GM23248 (cell line): ENCODE measurements at places on chromosomes 13 and 19. TPM values are rescaled to one million over a fixed set of nuclear protein-coding genes. Genes with fewer than 3 reads are reported as not detected.

DNA sequence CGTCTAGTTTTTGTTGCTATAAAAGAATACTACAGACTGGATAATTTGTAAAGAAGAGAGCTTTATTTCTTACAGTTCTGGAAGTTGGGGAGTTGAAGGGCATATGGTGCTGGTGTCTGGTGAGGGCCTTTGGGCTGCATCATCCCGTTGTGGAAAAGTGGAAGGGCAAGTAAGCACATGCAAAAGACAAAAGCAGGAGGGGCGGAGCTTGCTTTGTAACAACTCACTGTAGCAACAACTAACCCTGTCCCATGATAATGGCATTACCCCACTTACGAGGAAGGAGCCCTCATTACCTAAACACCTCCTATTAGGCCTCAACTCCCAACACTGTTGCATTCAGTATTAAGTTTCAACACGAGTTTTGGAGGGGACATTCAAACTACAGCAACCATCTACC lies 7.2 kb upstream of the DNAJC15 start:
- no peak for DNase-seq

DNA sequence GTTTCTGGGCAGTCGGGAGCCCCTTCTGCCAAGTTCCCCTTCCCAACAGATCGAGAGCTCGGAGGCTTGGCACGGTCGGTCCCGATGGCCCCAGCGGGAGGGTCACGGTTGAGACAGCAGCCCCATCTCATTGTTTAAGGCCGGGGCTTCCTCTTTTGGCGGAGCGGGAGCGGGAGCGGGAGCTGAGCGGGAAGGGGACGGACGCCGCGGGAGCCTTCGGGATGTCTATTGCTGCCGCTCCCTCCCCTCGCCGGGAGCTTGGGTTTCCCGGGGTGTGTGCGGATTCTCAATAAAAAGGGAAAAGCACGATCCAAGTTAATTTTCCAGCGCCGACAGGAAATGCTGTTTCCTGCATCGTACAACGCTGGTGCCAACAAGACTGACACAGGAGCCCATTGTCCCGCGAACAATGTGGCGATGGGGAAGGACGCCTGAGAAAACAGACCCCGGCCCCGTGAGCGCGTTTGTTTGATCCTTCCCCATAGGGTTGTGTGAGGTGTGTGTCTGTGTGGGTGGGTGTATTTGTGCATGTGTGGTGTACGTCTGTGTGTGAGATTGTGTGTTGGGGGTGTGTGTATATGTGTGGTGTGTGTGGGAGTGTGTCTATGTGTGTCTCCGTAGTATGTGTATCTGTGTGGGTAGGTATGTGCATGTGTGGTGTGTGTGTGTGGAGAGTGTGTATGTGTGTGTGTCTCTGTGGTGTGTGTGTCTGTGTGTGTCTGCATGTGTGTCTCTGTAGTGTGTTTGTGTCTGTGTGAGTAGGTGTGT lies 36.3 kb upstream of the FLT1 start:
- DNase-seq = peak; percentile 64

Gene ZNF580
- 7.0 and 11.7 TPM in 2 replicates for total RNA-seq

DNA sequence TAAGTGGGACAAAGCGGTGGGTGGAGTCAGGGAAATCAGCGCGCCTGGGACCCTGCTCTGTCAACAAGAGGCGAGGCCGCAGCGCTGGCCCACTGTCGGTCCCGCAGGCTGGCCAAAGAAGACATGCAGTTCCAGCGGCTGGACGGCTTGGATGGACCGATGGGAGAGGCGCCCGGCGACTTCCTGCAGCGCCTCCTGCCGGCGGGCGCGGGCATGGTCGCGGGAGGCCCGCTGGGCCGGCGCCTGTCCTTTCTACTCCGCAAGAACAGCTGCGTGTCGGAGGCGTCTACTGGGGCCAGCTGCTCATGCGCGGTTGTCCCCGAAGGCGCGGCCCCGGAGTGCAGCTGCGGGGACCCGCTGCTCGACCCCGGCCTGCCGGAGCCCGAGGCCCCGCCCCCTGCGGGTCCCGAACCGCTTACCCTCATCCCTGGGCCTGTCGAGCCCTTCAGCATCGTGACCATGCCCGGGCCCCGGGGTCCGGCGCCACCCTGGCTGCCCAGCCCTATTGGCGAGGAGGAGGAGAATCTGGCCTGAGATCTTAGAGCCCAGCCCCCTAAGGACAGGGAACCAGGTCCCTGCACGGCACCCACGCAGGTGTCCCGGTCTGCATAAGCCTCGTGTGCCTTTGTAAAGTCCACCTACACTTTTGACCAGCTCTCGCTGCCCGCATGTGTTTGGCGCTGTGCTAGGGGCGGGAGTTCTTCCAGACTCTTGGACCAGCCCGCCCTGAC lies 6.1 kb downstream of the BEST2 start:
- DNase-seq = peak; percentile 87

- DNase-seq = no peak
Observed at GRCh38 chr13:40141859-40142555, 486.5 kb downstream of the COG6 start.

Gene APLP1
- total RNA-seq = 10.6 and 20.4 TPM in 2 replicates

DNA sequence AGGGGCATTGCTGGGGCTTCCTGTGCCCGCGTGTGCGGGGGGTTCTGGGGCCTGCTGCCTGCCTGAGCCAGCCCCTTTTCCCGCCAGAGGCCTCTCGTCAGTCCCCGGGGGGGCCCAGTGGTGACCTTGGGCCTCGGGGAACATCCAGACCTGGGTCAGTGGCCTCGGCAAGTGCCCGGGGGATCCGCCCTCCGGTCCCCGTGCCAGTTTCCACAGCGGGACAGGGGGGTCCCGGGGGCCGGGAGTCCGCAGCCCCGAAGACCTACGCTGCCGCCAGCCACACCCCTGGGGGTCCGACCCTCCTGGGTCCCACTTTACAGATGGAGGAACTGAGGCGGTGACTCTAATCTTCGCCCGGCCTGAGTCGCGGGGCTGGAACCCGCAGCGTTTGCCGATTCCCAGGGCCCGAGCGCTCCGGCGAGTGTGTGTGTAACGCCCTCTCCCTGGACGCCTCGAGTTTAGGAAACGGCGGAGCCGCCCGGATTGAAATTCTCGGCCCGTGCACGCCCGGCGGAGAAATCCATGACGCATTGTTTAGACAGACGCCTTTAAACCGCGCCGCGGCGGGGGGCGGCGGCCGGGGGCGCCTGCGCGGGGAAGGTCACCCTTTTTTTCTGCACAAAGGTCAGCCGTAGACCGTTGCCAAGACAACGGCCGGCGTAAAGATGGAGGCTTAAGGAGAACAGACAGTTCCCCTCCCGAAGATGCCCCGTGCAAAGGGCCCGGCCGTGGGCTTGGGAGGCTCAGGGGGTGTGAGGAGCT lies 39.3 kb downstream of the EFNA2 start:
- peak; percentile 87 for DNase-seq
